Substantia nigra (tissue), 51 donors: ENCODE measurements at places on chromosomes 12 and 14.
A peak's percentile ranks its signal among the peaks of the same experiment; 100 is the strongest.

DNA sequence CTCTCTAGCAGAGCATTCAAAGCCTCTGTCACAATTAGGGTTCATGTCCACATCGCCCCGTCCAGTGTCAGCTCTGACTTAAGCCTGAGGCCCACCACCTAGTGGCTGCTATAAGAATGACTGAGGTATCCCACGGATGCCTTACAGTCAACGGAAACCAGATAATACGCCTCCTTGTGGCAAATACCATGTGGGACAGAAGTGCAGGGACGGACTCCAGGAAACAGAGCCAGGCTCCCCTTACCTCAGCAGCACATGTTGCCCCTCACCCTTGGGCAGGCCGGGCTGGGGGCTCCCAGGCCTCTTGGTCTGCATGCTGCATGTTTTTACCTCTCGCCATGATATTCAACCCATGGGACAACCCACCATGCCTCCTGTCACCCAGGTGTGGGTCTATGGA is 86.3 kb downstream of the VWF start:
- no peak for DNase-seq

DNA sequence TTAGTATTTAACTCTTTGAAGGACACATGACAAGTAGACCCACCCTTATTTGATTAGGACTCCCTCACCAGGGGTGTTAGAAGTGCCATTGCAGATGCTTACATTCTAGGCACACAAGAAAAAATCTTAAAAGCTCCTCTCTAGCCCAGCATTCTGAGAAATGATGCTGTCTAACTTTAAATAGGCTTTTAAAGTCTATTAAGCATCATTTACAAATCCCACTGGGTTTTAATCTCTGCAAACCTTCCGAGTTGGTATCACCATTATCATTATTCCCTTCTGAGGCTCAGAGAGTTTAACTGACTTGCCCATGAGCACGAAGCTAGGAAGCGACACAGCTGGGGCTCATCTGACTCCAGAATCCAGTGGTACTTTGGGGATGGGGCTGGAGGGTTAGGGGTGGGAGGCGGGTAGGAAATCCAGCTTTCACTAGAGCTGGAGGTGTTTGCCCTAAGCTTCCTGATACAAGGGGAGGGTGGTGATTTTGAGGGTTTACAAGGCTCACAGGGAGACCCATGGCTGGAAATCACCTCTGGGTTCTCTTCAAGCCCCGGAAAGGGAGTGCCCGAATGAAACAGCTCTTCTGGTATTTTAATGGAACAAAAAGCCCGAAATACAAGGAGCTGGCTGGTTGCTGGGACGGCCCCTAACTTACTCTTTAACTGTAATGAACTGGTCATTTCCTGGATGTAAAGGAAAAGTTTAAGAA is 109.2 kb upstream of the FUT8 start:
- DNase-seq: no peak

GRCh38 chr12:130973109-130973508 is 19.4 kb downstream of the ADGRD1 start:
- no peak for DNase-seq

DNA sequence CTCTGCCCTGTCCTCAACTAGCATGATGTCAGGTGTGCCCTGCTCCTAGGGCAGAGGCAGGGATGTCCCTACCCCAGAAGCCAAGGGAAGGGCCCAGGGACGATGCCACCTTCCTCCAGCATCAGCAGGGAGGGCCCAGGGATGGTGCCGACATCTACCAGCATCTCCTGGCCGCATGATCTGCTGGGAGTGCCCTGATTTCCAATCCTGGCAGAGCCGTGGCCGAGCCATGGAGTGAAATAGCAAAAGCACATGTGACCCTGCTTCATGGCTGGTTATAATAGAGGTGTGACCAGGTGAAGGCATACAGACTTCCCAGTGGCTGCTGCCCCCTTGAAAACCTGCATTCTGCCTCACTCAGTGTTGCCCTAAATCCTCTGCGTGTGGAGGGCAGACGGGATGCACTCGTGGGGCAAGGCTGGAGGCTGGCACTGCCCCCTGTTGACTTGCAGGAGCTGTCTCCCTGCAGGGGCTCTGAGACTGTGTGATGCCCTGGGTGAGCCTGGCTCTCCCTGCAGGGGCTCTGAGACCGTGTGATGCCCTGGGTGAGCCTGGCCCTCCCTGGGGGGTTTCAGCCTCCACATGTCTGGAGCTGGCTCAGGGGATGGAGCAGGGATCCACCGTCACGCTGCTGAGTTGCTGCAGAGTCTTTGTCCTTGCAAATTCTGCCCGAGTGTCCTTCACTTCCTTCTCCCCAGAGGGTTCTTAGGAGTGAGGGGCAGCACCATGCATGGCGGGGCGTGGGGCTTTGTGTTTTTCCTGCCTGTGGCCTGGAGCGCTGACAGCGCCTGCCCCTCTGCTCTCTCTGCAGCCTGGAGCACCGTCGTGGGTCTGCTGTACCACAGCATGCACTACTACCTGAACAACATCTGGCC is 51.7 kb downstream of the ADGRD1 start:
- DNase-seq: no peak

- no peak for DNase-seq
These were observed 618 bp upstream of the ANKRD52 start for GRCh38 chr12:56258820-56259183.

GRCh38 chr14:105914738-105915385 is 388.5 kb downstream of the TMEM121 start:
- DNase-seq: no peak

GRCh38 chr14:89180546-89180945 is 236.5 kb downstream of the FOXN3 start:
- no peak for DNase-seq

GRCh38 chr12:43008953-43009845 is 419.7 kb upstream of the PRICKLE1 start:
- DNase-seq: no peak

DNA sequence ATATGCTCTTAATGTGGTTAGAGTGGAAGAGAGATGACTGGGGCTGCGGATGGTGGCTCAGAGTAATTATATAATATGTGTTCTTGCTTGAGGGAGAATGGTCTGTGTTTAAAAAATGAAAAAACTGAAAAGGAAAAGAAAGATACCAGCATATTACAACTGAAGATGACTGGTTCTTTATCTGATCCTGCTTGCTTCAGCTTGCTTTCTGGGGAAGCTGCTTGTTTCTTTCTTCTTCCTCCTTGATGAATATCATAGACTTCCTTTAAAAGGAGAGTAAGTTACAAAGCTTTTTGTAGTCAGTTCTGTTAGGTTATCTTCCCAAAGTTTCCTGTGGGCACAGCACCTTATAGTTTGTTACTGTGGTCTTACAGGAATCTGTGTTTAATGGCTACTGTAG is 210.9 kb downstream of the ERC1 start:
- no peak for DNase-seq

GRCh38 chr14:46245276-46245675 is 406.3 kb downstream of the RPL10L start:
- DNase-seq: no peak

DNA sequence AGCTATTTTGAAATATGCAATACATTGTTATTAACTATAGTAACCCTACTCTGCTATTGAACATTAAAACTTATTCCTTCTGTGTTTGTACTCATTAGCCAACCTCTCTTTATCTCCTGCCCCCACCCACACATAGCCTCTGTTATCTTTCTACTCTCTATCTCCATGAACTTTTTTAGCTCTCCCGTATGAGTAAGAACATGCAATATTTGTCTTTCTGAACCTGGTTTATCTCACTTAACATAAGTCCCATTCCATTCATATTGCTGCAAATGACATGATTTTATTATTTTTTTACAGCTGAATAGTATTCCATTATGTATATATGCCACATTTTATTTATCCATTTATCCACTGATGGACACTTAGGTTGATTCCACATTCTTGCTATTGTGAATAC is 79.0 kb upstream of the AMIGO2 start:
- DNase-seq: no peak

GRCh38 chr14:83425138-83425537 is 1891.5 kb upstream of the SEL1L start:
- DNase-seq: no peak

GRCh38 chr12:92297932-92298696 is 152.5 kb upstream of the BTG1 start:
- no peak for DNase-seq

DNA sequence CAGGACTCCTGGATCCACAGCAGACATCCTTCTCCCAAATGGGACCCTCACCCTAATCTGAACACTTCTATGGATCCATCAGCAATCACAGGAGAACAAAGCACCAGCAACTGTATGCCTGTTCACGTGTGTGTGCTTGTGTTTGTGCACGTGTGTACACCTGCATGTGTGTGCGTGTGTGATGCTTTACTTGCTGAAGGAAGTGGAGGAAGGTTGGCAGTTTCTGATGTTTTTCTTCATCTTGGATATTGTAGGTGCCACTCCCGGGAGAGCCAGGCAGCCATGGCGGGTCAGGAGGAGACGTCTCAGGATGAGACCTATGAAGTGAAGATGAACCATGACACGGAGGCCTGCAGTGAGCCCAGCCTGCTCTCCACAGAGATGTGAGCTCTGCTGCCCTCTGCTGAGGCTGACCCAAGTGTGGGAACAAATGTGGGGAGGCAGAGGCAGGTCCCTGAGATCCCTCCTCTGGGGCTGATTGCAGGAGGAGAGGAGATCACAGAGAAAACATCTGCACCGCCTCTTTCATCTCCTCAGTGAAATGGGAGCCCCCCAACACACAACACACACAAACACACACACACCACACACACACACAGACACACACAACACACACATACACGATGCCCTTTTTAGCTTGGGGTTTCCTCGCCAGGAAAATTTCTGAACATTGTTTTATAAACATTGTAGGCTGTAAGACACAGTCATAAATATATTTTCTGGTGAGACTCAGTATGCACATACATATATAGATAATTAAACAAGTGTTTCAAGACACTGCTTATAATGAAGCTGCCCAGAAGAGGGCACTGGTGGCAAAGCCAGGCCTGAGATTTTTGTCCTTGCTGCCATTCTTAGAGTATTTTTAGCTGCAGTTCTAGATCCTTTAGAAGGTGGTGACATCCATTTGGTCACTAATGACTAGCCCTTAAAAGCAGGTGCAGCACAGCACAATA is 112.2 kb upstream of the FKBP4 start:
- no peak for DNase-seq

DNA sequence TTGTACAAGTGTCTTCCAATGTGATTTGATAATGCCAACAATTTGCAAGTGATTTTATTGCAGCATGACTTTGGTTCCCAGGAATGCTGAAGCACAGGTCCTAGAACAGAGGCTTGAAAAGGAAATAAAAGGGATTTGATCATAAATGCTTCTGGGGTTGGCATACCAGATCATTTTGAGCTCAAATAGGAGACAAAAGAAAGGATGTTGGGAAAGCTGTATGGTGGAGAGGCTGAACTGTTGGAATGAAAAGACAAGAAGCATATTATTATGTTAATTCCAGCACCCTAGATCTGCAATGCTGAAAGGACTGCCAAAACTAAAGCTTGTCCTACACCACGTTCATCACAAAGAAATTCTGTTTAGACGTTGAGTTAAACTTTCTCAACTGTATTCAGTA is 143.1 kb downstream of the BICD1 start:
- DNase-seq: no peak

DNA sequence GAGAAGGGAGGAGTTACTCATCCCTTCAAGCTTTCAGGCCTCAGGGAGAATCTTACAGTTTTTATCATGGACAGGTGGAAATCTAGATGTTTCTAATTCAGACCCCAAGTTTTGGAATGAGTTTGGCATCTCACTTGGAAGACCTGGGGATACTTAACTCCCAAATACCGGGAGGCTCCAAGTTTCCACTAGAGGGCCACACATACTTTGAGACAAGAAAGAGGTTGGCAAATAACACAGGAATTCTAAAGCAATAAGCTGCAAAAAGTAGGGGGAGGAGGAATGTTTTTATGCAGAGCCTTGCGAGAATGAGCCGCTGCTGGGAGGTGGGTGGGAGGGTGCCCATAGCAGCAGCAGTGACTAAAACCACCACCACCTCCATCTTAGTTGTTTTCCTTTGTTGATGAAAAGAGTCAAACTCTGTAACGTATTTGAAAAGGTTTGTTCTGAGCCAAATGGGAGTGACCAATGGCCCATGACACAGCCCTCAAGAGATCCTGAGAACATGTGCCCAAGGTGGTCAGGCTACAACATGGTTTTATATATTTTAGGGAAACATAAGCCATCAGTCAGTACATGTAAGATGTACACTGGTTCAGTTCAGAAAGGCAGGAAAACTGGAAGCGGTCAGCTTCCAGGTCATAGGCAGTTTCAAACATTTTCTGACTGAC is 34.2 kb upstream of the RNASE1 start:
- DNase-seq: no peak

GRCh38 chr14:100076133-100076532 is 10.9 kb downstream of the EVL start:
- peak; percentile 71 for DNase-seq

- DNase-seq: no peak
These were observed 3.9 kb downstream of the KRT79 start for GRCh38 chr12:52829986-52830770.

- DNase-seq: no peak
These were observed 10.0 kb downstream of the ART4 start for GRCh38 chr12:14833336-14833735.

GRCh38 chr14:84482256-84483071 is 1047.5 kb upstream of the FLRT2 start:
- DNase-seq: no peak

DNA sequence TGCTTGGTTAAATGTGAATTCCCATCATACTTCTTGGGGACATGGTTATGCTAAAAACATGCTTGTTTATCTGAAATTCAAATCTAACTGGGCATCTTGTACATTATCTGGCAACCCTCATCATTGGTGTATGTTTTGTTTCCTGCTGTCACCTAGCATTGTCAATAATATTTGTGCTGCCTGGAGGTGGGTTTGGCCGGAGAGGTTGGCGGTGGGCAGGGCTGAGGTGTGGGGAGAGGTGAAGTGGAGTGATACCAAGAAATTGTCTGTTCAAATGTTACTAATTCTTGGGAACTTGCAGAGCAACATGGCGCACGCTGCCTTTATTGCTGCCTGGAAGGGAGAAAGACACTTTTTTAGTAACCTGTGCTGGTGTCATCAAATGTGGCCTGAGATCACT is 280.5 kb downstream of the VRK1 start:
- no peak for DNase-seq

GRCh38 chr12:102958073-102958829 is 777 bp downstream of the ASCL1 start:
- no peak for DNase-seq

GRCh38 chr12:80087486-80088213 is 11.7 kb upstream of the OTOGL start:
- DNase-seq: no peak
